Stimulated activated CD8-positive, alpha-beta memory T cell treated with anti-CD3 and anti-CD28 coated beads, Interleukin-4, amount 100 ng/mL, for 1 hour (primary cell): ENCODE measurements at places on chromosomes 13 and 19.

- DNase-seq = no peak
Observed at GRCh38 chr13:100108913-100109507, 20.1 kb downstream of the PCCA start.

DNA sequence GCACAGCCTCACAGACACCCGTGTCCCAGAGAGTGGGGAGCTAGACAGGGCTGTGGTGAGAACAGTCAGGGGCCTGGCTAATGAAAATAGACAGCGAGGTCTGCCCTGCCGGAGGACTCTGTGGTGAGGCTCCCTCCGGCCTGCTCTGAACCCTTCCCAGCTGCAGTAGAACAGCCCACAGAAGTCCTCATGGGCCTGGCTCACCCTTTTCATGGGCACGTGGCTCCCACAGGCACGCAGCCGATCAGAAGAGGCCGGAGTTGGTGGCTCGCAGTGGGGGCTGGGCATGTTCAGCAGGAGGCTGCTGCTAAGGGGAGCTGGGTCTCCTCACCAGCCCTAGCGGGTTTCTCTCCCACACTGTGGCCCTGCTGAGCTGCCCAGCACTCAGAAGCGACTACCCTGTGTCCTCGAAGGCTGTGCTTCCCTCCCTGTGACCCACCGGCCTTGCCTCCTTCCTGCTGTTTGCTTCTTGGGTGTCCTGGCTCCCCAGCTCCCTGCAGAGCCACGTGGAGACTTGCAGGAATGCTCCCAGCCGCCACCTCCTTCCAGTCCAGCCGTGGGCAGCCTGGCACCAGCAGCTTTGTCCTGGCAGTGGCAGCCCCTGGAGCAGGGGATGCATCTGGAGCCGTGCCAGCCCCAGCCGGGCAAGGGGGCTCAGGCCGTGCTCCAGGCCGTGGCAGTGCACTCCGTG, 138.7 kb downstream of the KDM4B start:
- DNase-seq = no peak

- DNase-seq = no peak
Observed at GRCh38 chr19:2252055-2252796, 3.1 kb downstream of the AMH start.

- DNase-seq = no peak
Observed at GRCh38 chr19:13036366-13036976, 41.2 kb downstream of the NFIX start.

DNA sequence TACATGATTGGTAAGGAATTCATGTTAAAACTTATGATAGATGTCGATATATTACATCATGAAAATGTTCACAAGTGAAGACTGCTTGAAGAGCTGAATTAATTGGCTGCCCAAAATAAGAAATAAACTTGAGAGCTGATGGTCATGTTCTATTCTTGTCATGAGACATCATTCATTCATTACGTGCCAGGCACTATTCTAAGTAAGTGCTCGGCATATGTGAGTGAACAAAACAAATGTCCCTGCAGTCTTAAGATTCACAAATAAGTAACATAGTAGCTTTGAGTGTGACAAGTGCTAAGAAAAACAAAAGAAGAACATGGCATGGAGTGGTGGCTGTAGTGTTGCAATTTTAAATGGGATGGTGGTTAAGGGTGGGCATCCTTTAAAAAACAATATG, 329.3 kb downstream of the SUCLA2 start:
- no peak for DNase-seq

GRCh38 chr13:99376132-99376531, 68.9 kb upstream of the GPR183 start:
- DNase-seq = no peak

- DNase-seq = no peak
Observed at GRCh38 chr19:40682431-40682964, 8.0 kb downstream of the NUMBL start.
